ENCODE measurements at places on chromosomes 13 and 19.

- no peak for DNase-seq
Observed at GRCh38 chr13:24887759-24888158, 123.8 kb downstream of the RNF17 start.

- no peak for DNase-seq
Observed at GRCh38 chr13:83883061-83883523, 818 bp upstream of the SLITRK1 start.

- peak; percentile 25 for DNase-seq
Observed at GRCh38 chr19:12994701-12995595, at the start of gene NFIX. NFIX (plus strand) TSS chr19:12995475; CDS start chr19:12995838, 363 bp downstream.

DNA sequence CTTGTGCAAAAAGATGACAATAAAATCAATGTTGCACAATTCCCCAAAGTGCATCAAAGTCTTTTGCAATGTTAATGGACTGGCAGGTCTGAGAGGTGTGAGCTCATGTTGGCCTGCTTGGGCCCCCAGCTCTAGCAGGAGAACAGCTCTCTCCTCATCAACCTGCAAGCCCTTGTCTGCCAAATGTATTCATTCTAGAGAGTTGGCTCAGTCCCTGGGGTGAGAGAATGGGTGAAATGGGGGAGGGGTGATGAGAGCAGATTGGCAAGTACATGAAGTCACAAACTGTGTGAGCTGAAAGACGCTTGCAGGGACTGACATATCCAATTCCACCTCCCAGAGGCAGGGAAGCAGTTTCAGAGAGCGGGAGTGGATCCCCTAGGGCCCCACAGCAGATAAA, 465.1 kb upstream of the ZNF507 start:
- no peak for DNase-seq

DNA sequence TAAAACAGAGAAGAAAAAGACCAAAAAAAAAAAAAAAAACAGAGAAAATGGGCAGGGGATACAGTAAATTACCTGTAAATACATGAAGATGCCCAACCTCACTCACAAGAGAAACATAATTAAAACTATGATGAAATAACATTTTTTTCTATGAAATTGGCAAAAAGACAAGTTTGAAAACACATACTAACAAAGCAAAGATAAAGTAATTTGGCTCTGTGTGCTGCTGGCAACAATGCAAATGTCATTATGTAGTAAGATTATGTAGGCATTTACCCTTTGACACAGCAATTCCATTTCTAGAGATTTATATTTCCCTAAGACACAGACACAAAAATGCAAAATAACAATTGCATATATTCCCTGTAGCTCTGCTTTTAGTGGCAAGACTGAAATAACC, 20.2 kb downstream of the ZC3H13 start:
- no peak for DNase-seq

GRCh38 chr13:94243551-94243950, 235.9 kb downstream of the DCT start:
- no peak for DNase-seq

GRCh38 chr19:8512115-8512967, 1.6 kb downstream of the ZNF414 start:
- DNase-seq, result no peak

- DNase-seq, result no peak
Observed at GRCh38 chr19:32061315-32061714, 284.1 kb upstream of the ZNF507 start.

GRCh38 chr13:84130495-84131114, 248.3 kb upstream of the SLITRK1 start:
- no peak for DNase-seq

DNA sequence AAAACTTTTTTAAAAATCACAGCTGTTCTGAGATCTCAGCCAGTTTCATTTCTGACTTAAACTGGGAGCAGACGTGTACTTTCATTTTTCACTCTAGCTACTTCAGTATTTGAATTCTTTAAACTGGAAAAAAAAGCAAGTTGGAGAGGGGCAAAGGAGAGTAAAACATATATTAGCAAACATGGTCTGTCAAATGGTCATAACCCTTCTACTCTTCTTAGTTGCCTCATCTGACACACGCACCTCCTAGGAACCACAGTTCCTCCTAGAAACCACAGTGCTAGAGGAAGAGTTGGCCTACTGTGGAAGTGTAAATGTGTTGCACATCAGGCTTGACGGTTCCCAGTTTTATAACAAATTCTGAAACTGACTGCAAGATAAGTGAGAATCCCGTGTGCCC, 47.2 kb downstream of the TM9SF2 start:
- DNase-seq, result no peak

GRCh38 chr13:37662624-37663023, 64.1 kb upstream of the POSTN start:
- DNase-seq, result no peak

GRCh38 chr19:42246922-42247639, 4.7 kb upstream of the GSK3A start:
- no peak for DNase-seq

DNA sequence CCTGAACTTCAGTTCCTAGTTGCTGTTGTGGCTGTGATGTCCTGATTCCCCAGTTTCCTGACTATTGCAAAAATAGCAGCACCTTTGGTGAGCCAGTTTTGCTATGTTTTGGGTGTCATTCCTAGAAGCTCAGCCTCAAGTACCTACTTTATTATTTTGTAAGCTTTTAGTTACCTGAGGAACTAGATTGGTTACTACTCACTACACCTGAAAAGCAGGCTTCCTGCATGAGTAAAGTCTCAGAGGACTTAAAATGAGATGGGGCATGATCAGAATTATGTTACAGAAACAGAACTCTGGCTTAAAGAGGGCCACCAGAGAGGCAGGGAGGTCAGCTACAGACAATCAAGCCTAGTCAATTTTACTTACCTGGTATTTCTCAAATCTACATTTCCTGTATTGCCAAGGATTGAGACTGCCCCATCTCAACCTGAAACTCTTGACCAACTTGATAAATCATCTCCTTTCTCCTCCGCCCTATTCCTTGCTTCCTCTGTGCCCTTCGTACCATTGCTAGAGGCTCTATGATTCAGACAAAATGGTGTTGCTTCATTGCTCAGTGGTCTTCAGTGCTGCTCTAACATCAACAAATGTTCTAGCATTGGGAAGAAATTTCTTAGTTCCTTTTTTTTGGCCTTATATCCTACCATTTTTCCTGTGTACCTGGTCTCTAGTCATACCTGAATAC, 58.9 kb downstream of the RAP2A start:
- no peak for DNase-seq

GRCh38 chr19:3659746-3660112, 33.1 kb upstream of the CACTIN start:
- DNase-seq, result no peak

DNA sequence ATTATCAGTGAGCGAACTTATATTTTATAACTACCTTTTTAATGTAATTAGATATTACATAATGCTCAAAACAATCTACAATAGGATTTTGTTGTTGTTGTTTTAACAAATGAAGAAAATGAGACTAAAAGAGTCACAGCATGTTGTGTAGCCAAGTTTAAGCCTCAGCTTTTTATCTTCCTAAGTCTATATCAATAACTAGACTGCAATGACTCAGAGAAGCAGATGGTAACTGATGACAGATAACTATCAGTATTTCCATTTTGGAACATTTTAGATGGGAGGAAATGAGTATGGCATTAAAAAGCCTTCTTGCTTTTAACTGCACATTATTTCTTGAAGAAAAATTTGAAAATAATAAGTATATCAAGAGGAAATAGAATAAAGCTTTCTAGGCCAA, 825.2 kb downstream of the SLITRK1 start:
- DNase-seq, result no peak

- DNase-seq, result no peak
Observed at GRCh38 chr19:53507523-53508442, 30.2 kb upstream of the ZNF331 start.

DNA sequence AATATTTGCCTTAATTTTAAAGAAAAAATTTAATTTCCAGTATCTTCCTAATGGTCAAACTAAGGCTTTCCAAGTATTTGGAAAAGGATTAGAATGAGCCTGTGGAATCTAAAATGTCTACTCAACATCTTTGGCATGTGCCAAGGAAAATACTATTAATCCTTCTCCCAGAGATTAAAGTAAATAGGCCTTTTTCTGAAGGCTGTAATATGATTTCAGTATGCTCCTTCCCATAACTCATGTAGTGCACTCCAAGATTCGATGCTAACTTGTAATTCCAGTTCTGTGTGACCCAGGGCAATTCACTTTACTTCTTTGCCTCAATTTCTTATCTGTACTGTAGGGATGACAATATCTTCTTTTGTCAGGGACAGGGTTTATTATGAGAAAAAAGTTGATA, 196.9 kb downstream of the ZIC5 start:
- DNase-seq, result no peak

DNA sequence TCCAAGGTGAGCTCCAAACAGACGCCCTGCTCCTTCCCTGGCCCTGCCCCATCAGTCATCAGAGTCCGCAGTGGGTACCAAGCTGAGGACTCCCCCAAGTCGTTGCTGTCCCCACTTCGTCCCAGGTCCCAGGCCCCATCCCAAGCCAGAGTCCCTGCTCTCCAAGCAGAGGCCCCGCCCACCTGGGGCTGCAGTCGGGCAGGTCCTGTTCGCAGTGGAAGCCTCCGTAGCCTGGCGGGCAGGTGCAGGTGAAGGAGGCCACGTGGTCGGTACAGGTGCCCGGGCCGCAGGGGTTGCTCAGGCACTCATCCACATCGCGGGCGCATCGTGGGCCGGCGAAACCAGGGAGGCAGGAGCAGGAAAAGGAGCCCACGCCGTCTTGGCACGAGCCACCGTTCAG, 19.4 kb downstream of the NOTCH3 start:
- DNase-seq, result no peak

- DNase-seq, result no peak
Observed at GRCh38 chr19:17497149-17497798, 14.2 kb upstream of the PGLS start.

DNA sequence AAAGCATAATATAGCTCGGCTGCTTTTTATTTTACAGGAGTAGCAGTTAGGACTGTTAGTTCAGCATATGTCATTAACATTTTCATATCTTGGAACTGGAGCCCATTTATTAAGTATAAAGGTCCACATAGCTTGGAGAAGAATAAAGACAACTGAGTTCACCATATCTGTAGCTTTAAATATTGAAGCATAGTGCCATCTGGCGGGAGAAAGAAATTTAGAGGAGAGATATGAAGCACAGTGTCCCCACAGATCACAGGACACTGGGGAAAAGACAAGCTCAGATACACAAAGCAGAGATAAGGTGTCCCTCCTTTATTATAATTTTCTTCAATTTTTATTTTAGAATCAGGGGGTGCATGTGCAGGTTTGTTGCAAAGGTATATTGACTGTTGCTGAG, 104.7 kb upstream of the FREM2 start:
- no peak for DNase-seq

- no peak for DNase-seq
Observed at GRCh38 chr13:34167347-34167746, 349.4 kb downstream of the RFC3 start.

DNA sequence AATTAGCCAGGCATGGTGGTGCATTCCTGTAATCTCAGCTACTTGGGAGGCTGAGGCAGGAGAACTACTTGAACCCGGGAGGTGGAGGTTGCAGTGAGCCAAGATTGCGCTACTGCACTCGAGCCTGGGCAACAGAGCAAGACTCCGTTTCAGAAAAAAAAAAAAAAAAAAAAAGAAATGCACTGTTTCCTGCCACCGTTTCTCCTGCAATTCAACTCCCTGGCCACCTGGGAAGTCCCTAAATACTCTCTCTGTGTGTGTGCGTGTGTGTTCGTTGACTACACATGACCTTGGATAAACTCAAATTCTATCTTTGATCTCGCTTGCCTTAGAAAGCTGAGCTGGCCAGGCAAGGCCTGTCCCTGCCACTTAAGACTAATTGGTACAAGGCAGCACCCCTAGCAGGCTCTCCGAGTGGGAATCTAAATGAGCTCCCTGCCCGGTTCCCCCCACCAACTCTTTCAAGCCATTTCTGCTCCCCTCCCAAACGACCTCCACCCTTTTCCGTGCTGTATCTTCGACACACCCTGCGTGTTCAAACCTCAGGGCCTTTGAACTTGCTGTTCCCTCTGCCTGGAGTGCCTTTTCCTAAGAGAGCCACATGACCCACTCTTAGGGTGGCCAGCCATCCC, 5.2 kb upstream of the BCAT2 start:
- no peak for DNase-seq

GRCh38 chr13:106107061-106107460, 428.4 kb downstream of the EFNB2 start:
- DNase-seq, result no peak

DNA sequence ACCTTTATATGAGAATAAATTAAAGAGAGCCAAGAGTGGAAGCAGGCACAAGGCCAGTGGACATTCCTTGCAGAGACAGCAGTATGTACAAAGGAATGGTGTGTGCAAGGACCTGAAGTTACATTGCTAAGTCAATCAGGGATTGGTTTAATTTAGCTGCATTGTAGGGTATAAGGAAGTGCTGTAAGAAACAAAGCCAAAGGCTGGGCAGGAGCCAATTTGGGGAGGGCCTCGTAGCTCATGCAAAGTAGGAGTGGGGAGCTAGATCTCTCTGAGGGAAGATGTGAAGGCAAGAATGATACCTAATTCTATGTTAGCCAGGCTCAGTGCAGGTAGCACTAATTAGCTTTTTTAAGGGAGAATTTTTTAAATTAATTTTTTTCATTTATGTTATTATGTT, 76.7 kb downstream of the SLAIN1 start:
- DNase-seq, result no peak

GRCh38 chr13:23960566-23961156, 63.4 kb upstream of the C1QTNF9B start:
- DNase-seq, result no peak

GRCh38 chr19:34972163-34972705, 8.2 kb upstream of the ZNF792 start:
- no peak for DNase-seq

GRCh38 chr13:78028960-78029359, 110.3 kb upstream of the EDNRB start:
- no peak for DNase-seq

- DNase-seq, result no peak
Observed at GRCh38 chr13:113869263-113869662, 5.4 kb upstream of the GAS6 start.

- no peak for DNase-seq
Observed at GRCh38 chr13:109389892-109390345, 396.5 kb downstream of the IRS2 start.

DNA sequence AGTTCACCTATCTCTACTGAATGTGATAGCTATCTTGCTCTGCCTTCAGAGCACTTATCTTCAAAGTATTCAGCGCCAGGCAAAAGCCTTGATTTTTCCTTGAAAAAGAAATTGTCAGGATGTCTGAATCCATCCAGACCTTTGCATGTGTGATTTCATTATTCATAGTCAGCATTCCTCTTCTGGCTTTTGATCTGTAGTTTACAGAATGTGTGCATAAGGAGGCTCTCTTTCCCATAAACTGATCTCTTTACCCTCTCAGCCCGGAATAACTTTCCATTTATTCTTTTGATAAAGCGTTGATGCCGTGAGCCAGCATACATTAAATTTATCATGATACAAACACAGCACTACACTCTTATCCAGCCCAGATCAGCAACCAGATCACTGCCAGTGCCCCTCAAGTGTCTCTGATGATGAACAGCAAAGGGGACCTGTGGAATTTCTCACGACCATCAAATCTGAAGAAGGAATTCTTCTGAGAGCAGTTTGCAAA, 130.8 kb downstream of the DNAJC15 start:
- no peak for DNase-seq

All from activated CD4-positive, CD25-positive, alpha-beta regulatory T cell treated with anti-CD3 and anti-CD28 coated beads, Interleukin-2, amount 50 U/mL, for 16 hours (primary cell).